Muscle of arm (tissue), 14 donors: ENCODE measurements at places on chromosomes 5 and 9.

GRCh38 chr5:180541710-180542109, 47.5 kb downstream of the CNOT6 start:
- DNase-seq, result no peak

DNA sequence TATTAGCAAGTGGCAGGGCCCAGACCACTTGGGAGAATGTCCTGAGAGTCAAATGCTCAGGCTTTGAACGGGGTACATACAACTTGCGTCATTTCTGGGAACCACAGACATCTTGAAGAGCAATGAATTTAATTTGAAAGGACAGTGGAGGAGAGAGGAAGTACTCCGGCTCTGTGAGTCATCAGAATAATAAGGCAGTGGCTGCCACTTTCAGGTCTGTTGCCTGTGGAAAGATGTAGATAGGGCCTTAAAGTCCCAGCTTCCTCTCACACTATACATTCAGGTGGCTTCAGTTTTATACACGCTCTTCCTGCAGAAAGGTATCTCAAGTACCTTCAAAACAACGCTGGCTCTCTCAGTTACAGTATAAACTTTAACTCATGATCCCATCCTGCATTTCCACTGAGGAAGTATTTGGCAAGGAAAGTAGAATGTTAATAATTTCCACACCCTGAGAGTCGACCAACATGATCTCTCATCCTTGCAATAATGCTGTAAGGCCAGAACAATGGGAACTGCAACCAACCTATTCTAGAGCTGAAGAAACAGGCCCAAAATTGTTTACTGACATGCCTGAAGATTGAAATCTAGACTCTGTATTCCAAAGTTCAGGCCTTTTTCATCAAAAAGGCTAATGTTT, 6.8 kb upstream of the PRUNE2 start:
- DNase-seq, result no peak

DNA sequence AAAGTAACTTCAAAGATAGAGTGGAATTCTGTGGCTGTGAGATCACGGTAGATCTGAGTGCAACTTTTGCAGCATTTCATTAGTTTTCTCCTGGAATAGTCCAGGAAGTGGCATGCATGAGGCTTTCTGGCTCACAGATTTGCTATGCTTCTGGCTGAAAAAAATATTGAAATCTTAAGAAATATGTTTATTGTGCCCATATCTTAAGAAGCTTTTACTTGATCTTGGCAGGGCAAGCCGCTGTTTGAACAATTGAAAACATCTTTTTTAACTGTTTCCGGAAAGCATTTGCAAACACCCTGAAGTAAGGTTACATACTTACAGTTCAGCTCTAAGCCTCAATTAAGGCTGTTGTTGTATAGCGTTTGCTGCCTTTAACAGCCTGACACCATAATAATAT, 135.7 kb upstream of the GDNF start:
- DNase-seq, result no peak

DNA sequence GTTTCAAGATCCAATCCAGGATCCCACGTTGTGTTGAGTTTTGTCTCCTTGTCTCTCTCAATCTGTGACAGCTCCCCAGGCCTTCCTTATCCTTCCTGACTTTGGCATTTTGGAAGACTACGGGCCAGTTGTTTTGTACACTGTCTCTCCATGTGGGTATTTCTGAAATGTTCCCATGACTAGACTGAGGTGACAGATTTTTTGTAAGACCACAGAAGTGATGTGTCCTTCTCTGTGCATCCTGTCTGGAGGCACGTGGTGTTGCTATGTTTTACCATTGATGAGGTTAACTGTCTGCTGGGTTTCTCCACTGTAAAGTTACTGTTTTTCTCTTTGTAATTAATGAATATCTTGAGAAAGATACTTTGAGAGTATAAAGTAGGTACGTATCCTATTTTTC, 15.7 kb upstream of the PDZD2 start:
- no peak for DNase-seq

DNA sequence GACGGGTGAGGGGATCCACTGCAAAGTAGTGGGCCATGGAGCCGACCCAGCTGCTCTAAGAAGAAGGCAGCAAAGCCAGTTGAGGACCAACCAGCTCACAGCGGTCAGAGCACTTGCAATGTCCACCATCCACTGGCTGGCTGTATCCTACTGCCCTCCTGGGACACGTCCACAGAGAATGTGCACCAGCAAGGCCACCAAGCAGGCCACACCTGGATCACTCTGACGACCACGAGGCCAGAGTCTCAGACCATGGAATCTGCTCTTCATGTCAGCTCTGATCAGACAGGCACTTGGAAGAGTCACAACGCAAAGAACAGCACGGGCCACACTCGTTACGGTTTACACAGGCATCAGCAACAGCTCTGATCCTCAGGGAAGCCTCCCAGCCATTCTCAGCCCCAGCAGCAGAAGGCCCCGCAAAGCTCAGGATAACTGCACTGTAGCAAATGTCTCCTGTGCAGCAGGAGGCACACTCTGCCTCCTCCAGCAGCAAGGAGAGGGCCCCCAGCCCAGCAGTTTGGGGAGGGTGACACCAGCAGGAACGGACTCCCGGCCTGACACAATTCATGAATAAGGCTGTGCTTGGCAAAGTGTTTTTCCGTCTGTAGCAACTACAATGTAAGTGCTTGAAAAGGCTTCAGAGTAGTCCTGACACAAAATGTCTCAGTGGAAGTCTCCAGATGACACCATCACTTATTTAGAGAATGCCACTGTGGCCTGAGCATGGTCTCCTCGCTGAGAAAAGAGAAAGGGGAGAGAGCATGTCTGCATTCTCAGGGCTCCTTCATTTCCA, 15.7 kb downstream of the SEMA4D start:
- DNase-seq, result no peak

DNA sequence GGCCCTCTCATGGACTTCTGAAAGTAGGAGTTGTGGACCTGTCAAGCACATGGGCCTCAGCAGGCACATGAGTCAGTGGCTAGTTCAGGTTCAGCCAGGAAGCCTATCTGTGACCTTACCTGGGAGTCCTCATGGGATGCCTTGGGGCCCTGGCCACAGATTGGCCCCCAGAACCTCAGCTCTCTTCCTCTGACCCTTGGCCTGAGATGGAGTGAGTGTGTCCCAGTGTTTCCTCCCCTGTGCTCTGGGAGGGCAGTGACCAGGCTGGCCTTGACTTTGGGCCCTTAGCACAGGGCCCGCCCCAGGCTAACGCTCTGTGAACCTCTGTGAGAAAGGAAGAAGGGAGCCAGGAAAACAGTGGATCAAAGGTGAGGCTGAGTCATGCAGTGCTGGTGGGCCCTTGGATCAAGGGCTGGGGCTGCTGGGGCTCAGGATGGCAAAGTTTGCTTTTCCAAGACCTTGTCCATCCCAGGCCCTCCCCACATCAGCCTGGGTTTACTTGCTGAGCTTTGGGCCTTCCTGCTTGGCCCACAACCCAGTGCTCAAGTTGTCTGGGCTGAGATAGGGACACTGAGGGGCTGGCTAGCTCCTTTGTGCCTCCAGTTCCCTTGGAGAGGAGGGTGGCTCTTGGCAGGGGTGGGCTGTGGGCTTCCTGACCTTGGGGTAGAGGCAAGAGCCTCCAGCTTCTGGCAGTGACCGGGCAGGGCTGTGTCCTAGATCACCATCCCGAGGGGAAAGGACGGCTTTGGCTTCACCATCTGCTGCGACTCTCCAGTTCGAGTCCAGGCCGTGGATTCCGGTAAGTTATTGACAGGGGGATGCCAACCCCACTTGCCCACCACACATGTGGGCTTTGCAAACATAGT, 41.4 kb downstream of the RGS3 start:
- no peak for DNase-seq

- peak; percentile 63 for DNase-seq
Observed at GRCh38 chr5:128537221-128537999, 635 bp downstream of the FBN2 start.

- DNase-seq, result peak; percentile 14
Observed at GRCh38 chr9:18366184-18366583, 107.8 kb upstream of the ADAMTSL1 start.

GRCh38 chr5:94910721-94911120, 292.3 kb downstream of the SLF1 start:
- no peak for DNase-seq

DNA sequence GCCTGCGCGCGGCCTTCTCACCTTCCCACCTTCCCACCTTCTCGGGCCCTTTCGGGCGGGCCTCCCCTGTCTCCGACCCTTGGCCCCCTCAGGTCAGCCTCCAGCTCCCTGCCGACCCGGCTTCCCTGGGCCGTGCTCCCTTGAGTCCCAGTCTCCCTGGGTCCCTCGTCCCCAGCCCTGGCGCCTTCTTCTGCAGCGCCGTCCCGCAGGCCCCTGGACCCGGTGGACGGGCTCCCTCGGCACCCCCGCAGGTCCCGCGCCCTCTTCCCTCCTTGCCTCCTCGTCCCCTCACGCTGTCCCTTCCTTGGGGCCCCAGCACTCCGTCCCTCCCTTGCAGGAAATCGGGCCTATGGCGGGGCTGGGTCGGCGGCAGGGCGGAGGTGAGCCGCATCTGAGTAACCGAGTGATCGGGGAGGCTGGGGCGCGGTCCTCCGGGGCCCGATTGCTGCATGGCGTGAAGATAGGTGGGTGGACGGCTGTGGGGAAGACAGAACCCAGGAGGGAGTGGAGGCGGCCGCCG, 7.6 kb downstream of the ARPC5L start:
- DNase-seq, result no peak

- no peak for DNase-seq
Observed at GRCh38 chr5:68041293-68041692, 174.3 kb upstream of the PIK3R1 start.

- peak; percentile 53 for DNase-seq
Observed at GRCh38 chr5:162068412-162068811, 839 bp downstream of the GABRG2 start.

GRCh38 chr9:97632248-97632984, 752 bp downstream of the TSTD2 start:
- no peak for DNase-seq

DNA sequence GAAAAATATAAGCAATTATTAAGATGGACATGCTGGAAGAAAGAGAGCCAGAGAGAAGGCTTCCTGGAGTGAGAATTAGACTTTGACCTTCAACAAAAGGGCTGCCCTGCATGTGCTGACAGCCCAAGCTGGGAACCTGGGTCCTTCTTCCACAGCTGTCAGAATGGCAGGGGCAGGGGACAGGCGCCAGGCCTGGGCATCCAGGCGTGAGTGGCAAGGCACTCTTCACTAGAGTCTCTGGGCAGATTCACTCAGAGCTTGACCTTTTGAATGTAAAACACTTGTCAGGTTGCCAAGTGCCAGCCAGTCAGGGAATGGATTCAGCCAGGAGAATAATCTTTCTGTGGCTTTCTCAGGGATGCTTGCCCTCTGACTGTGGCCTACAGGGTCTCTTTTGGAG, 119.1 kb upstream of the CLINT1 start:
- no peak for DNase-seq

GRCh38 chr5:150329038-150329437, 26.3 kb upstream of the ARSI start:
- no peak for DNase-seq

DNA sequence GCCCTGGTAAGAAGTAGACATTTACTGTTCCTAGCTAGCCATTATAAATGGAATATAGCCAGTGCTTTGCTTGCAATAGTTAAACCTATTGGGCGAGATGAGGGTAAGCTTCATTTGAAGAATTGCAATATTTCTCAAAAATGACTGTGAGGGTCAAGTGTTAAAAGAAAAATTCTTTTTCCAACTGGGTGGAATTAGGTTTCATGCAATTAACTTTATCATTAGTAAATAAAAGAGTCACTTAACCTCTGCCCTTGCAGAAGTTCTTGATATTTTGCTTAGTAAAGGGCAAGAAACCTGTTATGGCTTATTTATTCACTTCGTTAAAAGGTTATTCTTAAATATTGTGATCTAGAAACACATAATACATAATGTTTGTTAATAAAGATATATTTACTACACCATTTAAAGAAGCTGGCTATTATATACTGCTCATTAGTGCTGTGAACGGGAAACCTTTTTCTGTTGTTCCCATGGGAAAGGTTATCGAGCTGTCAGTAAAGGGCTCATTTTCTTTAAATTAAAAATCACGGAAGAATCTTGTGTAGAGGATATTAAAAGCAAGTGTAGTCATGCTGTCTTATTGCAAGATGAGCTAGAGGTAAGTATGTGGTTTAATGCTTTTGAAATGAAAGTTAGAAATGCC, 370.5 kb downstream of the CSNK1G3 start:
- no peak for DNase-seq

DNA sequence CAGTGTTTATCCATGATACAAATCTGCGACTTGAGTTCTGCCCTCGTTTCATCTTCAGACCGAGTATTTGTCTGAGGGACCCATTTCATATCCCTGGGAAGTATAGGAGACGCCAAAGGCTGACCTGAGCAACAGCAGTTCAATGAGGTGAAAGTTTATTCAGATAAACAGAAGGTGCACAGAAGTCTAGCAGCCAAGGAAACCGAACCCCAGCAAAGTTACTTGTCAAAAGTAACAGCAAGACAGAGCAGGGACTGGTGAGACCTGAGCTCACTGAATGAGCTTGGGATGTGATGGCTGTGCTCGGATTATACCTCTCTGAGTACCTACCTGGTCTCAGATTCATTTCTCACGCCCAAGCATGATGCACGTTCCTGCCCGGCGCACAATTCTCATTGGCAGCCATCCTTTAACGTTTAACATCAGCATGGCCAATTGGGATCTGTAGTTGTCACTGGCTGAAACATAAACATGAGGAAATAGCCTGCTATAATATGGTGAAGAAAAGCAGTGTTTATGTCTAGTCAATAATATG, 599 bp downstream of the LYRM7 start:
- no peak for DNase-seq

GRCh38 chr5:91104062-91104448, 279.1 kb downstream of the ARRDC3 start:
- DNase-seq, result no peak

- no peak for DNase-seq
Observed at GRCh38 chr9:106487266-106487665, 375.7 kb upstream of the ZNF462 start.

DNA sequence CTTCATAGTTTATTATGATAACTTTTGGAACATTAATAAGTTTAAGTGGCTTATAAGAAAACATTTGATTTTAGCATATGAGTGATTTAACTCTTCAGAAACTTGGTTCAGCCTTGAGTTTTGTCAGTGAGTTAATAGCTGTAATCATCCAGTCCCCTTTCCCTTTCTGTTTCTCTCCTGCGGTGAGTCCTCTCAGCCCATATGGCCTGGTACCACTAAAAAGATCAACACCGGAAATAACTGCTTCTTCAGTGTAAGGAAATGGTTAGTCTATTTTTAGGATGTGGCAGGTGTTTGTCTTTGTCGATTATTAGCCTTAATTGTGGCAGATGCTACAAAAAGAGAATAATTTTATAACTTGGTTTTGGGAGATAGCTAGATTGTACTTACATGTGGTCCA, 120.2 kb upstream of the GRHPR start:
- no peak for DNase-seq

DNA sequence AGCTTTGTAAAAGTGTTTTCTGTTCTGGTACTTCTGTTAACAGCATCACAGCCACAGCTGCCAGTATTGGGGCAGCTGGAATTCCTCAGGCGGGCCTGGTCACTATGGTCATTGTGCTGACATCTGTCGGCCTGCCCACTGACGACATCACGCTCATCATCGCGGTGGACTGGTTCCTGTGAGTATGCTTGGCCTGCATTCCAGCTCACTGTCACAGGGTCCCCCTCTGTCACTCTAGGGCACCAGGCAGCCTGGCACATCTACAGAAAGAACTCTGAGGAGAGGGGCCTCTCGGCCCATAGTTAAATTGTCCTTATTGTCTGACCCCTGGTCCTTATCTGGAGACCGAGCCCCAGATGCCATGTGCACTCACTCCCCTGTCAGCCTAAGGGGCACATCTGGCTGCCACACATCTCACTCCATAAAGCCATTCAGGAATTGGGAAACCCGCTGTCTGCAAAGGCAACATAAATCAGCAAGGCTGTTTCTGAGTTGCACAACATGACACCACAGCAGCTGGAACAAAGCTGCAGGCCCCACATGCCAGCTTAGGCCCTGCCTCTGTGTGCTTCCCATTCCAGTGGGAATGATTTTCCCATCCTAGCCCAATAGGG, 77.5 kb downstream of the SLC1A3 start:
- no peak for DNase-seq
